ENCODE measurements at places on chromosomes 1 and 21.

DNA sequence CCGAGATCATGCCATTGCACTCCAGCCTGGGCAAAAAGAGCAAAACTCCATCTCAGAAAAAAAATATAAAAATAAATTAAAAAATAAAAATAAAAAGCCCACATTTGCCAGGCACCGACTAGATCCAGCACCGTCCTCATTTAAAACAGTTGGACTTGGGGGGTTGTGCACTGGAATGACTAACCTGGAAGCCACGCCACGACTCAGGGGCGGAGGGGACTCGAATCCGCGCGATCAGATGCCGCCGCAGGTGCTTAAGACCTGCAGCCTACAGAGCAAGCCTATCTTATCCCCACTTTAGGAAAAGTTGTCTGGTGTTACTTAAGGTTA, 38.5 kb downstream of the ZBTB8OS start:
- DNase-seq, result no peak

- no peak for DNase-seq
Observed at GRCh38 chr1:40766017-40766416, 17.6 kb upstream of the KCNQ4 start.

- DNase-seq, result no peak
Observed at GRCh38 chr1:8876087-8876486, 2.4 kb downstream of the ENO1 start.

GRCh38 chr1:32100359-32100758, 7.5 kb upstream of the KPNA6 start:
- DNase-seq, result no peak

DNA sequence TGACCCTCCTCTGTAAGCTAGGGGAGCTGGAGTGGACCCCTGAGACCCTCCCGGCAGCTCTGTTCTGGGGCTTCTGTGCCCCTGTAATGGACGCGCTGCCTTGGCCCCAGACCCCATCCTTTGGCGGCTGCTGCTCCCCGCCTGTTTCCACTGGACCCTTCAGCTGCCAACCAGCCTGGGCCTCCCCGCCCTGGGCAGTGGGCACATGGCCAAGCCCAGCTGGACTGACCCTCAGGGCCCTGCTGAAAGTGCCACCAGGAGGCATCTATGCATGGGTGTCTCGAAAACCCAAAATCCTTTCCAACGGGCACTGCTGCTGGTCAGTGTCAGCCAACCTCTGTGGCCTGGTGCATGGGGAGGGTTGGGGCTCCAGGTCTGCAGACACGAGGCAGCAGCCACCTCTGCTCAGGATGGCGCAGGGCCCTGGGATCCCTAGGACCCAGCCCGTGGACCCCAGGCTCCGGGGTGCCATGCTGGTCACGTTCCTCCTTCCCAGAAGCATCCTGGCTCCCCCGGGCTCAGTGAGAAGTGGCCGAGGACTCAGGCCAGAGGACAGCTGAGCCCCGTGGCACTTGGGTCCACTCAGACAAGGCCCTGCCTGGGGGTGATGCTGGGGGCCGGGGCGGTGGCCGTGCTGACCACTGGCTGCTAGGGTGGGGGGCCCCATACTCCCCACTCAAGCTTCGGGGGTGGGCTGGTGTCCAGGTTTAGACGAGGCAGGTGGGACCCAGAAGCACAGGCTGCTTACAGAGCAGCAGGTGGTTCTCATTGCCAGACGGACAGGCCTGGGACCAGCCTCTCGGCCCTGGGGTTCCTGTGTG, 46.9 kb downstream of the SLX9 start:
- no peak for DNase-seq

DNA sequence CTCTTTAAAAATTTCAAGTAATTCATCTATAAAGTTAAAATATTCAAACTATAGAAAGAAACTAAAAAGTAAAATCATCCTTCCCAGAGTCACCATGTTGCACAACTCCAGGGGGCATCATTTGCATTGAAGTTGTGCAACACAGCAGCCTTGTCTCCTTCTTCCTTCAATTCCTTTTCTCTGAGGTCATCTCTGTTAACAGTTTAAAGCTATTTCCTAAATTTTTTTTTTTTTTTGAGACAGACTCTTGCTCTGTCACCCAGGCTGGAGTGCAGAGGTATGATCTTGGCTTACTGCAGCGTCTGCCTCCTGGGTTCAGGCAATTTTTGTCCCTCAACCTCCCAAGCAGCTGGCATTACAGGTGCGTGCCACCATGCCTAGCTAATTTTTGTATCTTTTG, 7.1 kb downstream of the RHBG start:
- DNase-seq, result no peak

- peak; percentile 42 for DNase-seq
Observed at GRCh38 chr1:45012639-45013278, 705 bp downstream of the UROD start.

DNA sequence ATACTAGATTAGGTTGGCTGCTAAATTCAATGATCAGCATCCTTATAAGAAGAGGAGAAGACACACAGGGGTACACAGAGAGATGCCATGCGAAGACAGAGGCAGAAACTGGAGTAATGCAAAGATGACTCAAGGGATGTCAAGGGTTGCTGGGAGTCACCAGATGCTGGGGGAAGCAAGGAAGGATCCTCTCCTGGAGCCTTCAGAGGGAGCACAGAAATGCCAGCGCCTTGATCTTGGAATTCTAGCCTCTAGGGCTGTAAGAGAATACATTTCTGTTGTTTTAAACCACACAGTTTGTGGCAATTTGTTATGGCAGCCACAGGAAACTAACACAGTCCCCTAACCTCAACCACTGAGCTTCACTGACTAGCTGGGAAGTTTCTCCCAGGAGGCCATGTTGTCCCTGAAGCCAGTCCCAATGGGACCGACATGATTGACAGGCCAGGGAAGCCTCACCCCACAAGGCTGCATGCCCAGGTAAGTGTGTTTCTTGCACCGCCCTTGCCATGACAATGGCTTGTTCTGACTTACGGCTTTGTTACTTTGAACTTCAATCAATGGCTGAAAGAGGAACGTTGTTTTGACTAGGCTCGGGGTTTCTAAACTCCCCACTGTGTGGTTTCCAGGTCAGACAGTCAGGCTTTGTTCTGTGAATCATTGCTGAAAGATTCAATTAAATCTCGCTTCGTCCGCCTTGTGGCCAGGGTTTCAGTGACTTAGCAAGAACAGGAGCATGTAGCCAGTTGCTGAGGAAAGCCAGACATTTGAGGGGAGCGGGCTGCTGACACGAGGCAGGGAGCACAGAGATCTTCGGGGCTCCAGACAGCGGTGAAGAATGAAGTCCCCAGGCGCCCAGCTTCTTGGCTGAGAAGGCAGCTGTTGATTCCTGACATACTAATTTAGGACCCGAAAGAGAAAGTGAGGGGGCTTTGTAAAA, 62.3 kb downstream of the RUNX1 start:
- DNase-seq, result no peak

- DNase-seq, result no peak
Observed at GRCh38 chr1:27379564-27380122, 3.5 kb downstream of the CD164L2 start.

- no peak for DNase-seq
Observed at GRCh38 chr1:96352733-96353132, 368.9 kb upstream of the PTBP2 start.

DNA sequence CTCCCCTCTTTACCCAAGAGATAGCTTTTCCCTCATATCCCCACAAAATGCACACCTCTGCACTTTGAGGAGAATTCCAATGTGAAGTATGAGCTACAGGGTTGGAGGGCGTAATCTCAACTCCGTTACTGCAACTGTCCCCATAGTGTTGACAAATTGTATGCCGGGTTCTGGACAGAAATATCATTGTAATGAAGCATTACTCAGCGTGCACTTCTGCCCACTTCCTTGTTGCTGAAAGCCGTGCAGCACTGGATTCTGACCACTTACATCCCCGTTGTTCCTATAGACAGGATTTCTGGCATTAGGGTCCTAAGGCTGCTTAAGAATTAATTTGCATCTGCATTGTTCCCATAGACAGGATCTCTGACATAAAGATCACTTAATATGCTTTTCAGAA, 205.6 kb downstream of the RHOU start:
- DNase-seq, result no peak

DNA sequence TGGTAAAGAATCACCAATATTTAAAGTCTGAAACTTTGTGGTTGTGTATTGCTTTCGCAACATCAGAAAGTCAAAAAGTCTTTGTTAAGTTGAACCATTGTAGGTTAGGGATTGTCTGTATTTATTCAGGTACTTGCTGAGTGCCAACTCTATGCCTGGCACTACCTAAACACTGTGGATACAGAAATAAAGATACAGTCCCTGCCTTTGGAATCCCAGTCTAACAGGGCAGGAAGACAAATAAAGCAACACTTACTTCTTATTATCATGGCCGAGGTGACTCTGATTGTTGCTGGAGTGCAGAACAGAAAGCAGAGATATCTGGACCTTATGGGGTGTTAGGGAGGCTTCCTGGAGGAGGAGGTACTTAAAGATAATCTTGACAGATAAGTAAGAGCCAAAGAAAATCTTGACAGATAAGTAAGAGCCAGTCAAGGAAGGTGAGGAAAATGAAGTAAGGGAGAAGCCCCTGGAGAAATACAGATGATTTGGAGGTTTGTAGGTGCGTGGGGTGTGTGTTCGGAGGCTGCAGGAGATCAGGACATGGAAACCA, 11.8 kb upstream of the S100A10 start:
- no peak for DNase-seq

DNA sequence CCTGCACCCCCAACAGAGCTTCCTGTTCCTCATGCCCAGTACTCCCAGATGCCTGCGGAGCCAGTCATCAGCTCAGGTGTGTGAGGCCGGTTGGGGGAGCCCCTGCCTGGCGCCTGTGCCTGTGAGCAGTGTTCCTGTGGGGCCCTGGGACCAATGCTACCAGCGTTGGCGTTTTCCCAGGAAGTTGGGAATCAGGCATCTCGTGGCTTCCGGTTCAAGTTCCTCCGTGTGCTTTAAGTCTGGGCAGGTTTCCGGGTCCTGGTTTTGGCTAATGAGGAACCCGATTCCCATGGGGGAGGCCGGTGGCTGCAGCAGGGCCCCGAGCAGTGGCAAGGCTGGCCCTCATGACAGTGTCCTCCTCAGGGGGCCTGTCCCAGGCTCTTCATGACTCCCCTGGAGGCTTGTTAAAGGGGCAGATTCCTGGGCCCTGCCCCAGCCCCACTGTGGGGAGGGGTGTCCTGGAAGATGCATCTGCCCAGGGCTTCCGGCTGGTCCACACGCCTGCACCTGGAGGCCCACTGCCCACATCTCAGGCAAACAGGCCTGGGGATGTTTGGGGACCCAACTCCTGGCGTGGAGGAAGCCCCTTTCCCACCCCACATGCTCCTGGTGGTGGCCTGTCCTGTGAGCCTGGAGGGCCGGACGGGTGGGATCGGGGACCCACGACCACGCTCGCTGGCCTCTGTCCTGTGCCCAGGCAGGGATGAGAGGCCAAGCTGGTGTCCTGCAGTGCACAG, 26.2 kb downstream of the TP73 start:
- peak; percentile 70 for DNase-seq

DNA sequence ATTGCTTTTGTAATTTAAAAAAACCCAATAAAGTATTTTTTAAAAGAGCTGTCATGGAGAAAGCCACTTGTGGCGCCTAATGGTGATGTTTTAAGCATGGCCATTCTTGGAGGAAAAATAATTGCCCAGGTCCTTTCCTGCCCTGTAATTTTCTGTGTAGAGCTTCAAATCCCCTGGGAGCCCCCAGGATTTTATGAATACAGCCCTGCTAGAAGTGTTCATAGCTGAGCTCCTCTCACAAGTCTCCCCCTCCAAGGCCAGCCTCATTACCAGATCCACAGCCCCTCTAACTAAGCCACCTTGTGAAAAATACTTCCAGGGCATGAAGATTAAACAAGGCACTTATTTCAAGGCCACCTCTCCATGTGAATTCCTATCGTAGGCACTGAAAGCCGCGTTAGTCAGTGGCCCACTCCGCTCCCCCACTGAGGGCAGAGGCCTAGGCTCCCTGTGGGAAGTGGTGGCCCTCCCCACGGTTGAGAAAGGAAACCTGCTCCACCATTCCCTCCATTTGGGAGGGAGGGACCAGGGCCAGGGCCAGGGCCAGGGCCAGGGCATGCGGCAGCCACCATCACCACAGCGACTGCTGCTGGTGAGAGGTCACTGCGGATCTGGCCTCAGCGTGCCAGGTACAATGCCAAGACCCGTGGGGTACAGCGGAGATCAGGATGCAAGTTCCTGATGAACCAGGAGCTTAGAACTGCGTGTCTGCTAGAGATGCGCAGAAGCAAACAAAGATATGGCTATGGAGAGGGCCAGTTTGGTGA, 83.1 kb downstream of the KCNN3 start:
- no peak for DNase-seq

- DNase-seq, result no peak
Observed at GRCh38 chr1:228989992-228990827, 254.9 kb downstream of the RHOU start.

- DNase-seq, result no peak
Observed at GRCh38 chr1:212612041-212612961, 3.7 kb downstream of the ATF3 start.

GRCh38 chr21:40271164-40271563, 403.9 kb downstream of the PCP4 start:
- no peak for DNase-seq

DNA sequence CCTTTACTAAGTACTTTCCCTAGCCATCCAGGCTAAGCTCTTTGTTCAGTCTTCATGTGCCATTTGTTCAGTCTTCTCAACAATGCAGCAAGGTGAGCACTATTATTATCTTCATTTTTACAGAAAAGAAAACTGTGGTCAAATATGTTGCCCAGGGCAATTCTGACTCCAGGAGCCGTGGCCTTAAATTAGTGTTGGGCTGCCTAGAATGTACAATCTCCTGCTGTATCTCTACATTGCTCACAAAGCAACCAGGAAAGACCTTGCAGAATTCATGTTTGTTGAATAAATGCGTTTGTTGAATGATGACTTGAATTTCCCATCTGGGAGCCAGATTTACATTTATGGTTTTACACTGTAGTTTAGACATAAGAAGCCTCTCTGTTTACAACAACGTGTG, 14.2 kb downstream of the CD101 start:
- no peak for DNase-seq

- DNase-seq, result no peak
Observed at GRCh38 chr1:41673378-41673777, 188.9 kb upstream of the EDN2 start.

- DNase-seq, result peak; percentile 68
Observed at GRCh38 chr1:39646232-39647081, 7.0 kb upstream of the HEYL start.

DNA sequence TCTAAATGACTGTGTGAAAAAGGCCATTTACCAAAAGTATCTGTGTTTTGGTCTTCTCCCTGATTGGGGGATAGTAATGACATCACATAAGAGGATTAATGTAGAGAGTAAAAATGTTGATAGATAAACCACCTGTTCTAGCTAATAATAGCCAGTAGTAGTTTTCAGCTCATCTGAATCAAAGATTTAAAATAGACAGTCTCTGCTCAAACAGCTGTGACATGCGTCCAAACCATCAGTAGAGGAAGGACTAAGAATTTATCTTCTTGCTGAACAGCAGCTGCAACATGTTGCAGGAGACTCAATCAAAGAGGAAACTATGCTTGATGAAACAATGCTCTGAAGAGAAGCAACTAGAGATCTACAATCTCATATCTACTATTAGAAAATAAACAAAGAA, 21.4 kb downstream of the TMPRSS15 start:
- DNase-seq, result no peak

Data from WTC11 (cell line).